Skin of body (tissue), 3 donors: ENCODE measurements at places on chromosomes 4 and X. TPM values are rescaled to one million over a fixed set of nuclear protein-coding genes. Genes with fewer than 3 reads are reported as not detected.
A peak's percentile ranks its signal among the peaks of the same experiment; 100 is the strongest.

GRCh38 chr4:98470831-98471230 is 187.6 kb downstream of the TSPAN5 start:
- no peak for DNase-seq

DNA sequence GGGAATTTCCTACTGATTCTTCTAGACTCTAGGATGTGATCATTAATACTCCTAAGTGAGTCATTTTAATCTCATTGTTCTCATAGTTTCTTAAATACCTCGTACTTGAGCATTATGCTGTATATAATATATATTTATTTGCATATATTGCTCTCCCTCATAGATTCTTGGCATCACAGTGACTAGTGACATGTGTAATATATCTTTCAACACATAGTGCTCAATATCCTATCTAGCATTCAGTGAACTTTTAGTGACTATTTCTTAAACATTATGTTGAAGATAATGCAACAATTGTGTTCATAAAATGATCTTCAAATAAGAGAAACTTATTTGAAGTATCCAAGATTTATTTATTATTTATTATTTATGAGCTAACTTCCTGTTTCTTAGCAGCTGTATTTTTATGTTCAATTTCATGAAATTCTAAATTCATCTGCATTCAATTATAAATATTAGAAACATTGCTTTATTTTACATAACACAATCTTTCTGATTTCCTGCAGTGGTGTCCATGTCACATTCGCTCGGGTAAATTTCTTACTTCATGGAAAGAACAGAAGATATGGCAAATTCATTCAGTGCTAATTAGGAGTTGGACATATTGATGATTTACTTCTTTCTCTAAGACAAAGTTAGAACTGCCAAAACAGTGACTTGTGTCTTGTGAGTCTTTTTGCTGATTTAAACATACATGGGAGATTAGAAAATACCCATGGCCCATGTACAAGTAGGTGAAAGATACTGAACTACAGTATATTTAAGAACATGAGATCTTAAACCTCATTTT is 1095.5 kb upstream of the IGFBP7 start:
- DNase-seq: peak; percentile 23

The OGT gene
- total RNA-seq: 173 TPM

The EMCN gene
- total RNA-seq: 20.1 TPM

DNA sequence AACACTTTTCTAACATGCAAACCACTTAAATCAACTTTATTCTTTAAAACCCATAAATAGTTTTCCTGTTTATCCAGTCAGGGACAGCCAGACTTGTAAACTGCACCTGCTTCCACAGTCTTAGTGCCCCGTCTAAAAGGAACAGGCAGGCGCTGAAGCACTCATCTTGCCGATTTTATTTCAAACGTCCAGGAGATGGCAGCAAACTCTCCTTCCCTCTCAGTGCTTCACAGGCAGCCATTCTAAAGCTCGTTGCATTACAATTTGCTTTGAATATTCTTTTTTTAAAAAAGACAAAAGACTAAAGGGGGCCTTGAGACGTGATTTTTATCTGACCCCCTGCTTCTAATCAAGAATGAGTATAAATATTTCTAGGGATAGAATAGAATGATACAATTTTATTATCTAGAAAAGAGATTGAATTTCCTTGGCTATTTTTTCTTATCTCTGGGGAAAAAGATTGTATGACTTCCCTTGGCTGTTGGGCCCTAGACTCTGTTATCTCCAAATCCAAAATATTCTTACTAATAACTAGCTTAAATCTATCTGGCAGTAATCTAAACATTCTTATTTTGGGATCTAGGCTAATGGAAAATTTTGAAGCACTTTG is 93.6 kb upstream of the MYOZ2 start:
- DNase-seq: peak; percentile 51

DNA sequence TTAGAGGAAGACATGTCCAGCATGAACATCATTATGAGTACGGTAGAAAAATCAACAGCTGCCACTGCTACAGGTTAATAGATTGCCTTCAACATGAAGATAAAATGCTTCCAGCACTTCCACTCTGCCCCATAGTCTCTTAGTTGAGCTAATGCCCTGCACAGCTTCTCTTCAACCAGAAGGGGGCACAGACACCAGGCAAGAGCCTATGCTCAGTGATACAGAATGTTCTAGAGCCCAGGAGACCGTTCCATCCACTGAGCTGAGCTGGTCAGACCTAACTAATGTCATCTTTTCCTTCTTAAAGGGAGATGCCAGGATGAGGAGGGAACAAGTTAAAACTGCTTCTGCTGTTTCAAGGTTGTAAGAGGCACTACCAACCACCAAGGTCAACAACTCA is 42.2 kb downstream of the SMIM10L2A start:
- DNase-seq: no peak

DNA sequence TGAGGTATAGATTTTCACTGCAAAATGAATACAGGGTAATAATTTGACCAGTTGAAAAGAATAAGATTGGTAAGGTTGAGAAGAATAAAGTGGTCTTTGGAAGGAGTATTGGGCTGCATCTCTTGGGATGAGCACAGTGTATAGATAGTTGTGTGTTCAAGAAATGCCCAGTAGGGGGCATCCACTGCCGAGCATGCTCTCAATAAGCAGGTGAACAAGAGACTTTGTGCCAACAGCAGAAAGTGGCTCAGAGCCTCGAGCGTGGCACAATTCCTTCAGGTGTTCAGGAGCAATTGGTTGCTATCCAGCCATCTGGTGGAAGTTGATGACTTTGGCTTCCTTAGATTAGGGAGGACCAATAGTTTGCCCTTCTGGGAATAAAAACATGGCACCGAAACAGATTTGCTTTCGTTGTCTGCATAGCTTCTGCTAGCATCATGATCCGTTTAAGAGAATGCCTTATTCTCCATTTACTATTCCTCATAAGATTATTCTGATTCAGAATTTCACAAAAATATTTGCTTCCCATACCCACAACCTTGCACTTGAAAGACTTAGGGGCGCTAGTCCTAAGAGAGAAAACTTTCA is 258.1 kb upstream of the NEIL3 start:
- no peak for DNase-seq

GRCh38 chrX:153460826-153461225 is 9.6 kb downstream of the HAUS7 start:
- peak; percentile 6 for DNase-seq

The SLC16A2 gene
- total RNA-seq: 7.2 TPM

The ITM2A gene
- total RNA-seq: 138 TPM

DNA sequence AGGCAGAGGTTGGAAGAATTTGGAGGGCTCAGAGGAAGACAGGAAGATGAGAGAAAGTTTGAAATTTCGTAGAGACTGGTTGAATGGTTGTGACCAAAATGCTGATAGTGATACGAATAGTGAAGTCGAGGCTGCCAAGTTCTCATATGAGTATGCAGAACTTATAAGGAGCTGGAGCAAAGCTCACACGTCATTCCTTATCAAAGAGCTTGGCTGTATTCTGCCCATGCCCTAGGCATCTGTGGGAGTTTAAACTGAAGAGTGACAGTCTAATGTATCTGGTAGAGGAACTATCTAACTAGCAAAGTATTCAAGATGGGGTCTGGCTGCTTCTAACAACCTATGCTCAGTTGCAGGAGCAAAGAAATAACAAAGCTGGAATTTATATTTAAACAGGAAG is 102.1 kb downstream of the PCDH18 start:
- no peak for DNase-seq

DNA sequence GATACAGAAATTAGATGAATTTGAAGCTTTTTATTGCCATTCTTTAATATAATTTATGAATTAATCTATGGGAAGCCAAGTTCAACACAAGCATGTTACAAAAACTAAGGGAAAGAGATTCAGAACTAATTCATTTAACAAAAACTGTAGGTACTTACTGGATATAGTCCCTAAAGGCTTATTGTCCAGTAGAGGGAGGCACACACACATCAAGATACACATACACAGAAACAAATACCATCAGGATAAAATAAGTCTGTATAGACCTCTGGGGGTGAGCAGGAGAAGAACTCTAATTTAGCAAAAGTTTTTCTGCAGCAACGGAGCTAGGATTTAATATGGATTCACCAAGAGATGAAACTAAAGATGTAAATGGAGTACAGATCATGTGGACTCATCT is 83.0 kb upstream of the IL13RA1 start:
- no peak for DNase-seq

The KLHL4 gene
- total RNA-seq: 3.2 TPM

The NKX6-1 gene
- total RNA-seq: not detected

The APEX2 gene
- 5.3 TPM for total RNA-seq

The S100G gene
- not detected for total RNA-seq
